NCI-H2081 treated with DMSO at 0.1 percent for 48 hours (cell line): ENCODE measurements at places on chromosomes 16 and 17.

GRCh38 chr17:28518132-28518531 is 12.0 kb downstream of the FOXN1 start:
- DNase-seq = no peak

GRCh38 chr17:60091908-60092331 is 13.2 kb upstream of the HEATR6 start:
- no peak for DNase-seq

DNA sequence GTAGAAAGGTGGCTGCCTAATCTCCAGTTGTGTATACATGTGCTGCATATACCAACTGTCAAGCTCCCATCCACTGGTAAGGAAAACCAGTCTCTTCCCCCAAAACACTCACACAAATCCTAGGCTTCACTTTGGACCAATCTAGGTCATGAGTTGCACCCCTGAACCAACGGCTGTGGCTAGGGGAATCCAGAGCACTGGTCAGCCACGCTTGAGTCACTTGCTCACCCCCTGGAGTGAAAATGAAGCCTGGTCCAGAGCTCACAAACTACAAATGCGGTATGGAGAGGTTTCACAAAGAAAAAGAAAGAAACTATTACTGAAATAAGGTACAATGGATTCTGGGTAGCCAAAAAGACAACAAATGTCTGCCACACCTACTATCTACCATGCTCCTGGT is 66.1 kb upstream of the NLK start:
- DNase-seq = no peak

DNA sequence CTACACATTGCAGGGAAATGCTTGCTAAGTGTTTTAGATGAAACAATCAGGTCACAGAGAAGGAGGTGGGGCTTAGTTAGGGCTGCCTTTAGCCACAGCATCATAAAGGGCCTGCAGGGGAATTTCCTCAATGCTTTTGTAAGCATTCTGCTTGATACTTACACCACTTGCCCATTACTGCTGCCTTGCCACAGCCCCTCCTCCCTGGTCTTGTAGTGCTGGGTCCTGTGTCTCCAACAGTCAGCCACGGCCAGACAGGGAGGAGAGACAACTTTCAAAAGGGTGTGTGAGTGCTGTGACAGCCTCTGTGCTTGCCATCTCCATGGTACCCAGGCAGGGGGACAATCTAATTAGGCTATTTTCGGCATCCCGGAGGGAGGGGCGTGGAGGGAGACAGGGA is 111.2 kb downstream of the SHISA9 start:
- DNase-seq = no peak

- DNase-seq = no peak
Observed at GRCh38 chr16:81863630-81864352, 84.7 kb downstream of the PLCG2 start.

GRCh38 chr17:81180836-81181810 is 15.1 kb upstream of the AATK start:
- DNase-seq = no peak

DNA sequence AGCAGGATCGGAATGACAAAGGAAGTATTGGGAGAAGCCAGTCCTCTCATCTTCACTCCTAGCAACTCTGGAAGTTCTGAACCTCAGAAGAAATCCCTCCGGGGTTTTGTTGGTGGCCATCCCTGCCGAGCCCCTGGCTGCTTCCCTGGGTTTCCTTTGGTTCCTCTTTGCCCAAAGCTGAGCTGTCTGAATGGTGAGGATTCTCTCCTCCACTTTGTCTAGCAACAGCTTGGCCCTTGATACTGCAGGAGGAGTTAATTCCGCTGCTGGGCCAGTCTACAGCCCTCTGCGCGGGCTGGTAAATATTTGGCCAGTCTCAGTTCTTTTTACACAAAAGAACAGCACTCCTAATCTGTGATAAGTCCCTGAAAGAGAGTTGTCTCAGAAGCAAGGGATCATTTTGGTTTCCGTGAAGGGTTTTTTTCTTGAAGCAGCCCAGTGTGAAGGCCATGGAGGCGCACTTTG is 170.9 kb downstream of the RAB11FIP4 start:
- no peak for DNase-seq

DNA sequence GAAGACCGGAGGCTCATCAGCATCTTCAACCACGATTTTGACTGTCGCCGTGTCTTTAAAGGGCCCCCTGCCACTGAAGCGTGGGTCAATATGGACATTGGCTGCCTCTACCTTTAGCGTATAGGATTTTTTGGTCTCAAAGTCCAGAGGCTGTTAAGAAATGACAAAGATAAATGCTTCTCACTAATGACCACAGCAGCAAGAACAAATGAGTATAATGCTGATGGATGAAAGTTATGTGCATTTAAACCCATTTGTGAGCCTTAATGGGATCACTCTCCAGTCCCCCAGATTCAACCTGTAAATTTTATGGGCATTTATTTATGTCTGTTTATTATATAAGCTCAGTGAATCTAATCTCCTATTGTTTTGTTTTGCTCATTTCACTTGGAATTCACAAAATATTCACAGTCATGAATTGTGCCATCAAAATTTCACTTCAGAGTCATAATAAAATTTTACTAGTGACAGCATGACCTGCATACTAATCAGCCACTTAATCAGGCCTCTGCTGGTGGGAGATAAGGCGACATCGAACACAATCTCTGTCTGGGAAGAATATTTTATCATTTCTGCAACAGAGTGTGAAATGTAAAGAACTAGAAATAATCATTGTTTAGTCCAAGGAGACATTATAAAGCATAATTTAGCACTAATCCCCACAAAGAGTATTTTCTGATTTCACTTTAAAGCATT is 218.5 kb downstream of the CDH8 start:
- DNase-seq = no peak

DNA sequence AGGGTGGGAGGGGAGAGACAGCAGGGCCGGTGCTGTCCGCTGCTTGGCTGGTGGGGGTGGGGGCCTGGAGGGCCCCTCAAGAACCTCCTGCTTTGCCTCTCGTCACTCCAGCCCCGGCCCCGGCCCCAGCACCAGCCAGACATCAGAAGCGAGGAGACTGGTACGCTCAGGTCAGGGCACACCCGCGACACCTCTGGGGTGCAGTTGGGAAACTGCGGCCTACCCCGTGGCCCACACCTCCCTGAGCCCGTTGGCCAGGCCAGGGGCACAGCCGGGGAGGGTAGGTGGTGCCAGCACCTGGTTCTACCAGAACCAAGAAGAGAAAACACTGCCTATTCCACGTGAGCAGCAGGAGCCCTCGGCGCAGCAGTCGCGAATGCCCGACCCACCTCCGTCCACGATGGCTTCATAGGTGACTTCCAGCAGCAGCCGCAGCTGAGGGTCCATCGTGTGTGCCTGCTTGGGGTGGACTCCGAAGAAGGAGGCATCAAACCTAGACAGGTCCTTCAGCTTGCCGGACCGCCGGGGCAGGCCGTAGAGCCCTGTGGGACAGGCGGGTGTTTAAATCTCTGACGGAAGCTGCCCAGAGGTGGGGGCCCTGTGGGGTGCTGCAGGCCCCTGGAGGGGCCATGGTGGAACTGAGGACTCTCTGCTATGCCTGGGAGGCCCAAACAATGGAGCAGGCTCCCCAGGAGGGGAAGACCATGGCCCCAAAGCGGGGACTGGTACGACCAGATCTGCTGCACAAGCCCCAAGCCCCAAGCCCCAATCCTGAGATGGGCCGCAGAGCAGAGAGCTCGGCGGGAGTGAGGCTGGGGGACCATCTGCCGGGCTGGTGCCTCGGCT is 2.9 kb downstream of the FASN start:
- DNase-seq = no peak

DNA sequence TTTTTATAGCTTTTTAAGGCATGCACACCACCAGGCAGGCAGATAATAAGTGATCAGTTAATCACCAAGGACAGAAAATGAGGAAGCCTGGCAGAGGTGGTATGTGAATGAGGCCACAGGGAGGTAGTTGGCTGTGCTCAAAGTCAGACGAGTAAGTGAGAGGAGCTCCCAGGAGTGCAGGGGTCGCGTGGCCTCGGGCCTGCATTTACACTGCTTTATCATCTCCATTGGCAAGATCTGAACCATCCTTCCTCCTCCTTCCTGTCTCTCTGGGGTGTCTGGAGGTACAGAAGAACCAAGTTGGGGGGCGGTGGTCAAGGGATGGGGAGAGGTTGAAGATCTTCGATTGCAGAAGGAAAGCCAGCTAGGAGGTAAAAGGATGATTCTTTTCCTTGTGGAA is 320.1 kb downstream of the SOX9 start:
- no peak for DNase-seq

- no peak for DNase-seq
Observed at GRCh38 chr17:69404399-69404798, 10.1 kb upstream of the MAP2K6 start.
